IMR-90 (cell line): ENCODE measurements at places on chromosomes 2 and 18. TPM values are rescaled to one million over a fixed set of nuclear protein-coding genes. Genes with fewer than 3 reads are reported as not detected.

Gene DLX2
- total RNA-seq = not detected in 2 replicates

Gene PHOSPHO2
- 0.54 and 0.56 TPM in 2 replicates for total RNA-seq

Gene TDRD15
- not detected in 2 replicates for total RNA-seq

Gene TMEM169
- total RNA-seq = 0.54 and 0.83 TPM in 2 replicates

Gene METAP1D
- 3.4 and 4.2 TPM in 2 replicates for total RNA-seq

Gene IL36RN
- not detected in 2 replicates for total RNA-seq

Gene LYG2
- total RNA-seq = not detected in 2 replicates

Gene GCG
- total RNA-seq = not detected in 2 replicates

Gene INPP5D
- under 0.01 and 0.18 TPM in 2 replicates for total RNA-seq

Gene LRRTM1
- total RNA-seq = not detected in 2 replicates

GRCh38 chr2:201911372-201911771 is 105.0 kb downstream of the CDK15 start:
- DNase-seq = no peak

DNA sequence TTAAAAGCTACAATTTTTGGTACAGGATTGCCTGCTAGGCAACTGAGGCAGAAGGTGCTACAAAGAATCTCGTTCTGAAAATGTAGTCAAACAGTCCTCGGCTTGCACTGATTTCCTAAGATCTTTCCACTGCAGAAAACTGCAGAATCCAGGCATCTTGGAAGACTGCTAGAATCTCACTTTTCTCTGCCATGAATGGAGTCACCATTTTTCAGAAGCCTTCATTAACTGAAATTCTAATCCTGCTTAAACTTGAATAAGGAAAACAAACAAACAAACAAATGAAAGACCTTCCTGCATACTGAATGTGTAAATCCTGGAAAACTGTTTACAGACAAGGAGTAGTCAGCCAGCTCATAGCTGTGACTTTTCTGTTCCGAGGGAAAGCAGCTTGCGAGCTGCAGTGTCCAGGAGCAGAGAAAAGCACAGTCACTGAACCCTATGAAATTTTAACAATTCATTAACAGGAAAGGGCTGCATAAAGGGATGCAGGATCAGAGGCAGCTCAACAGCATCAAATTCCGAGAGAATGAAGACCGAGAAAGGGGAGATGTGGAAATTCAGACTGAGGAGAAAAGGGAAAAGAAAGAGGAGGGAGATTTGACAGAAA is 210.5 kb upstream of the PIK3C3 start:
- DNase-seq = no peak

GRCh38 chr2:156532989-156533388 is 96.8 kb downstream of the GPD2 start:
- DNase-seq = no peak

- no peak for DNase-seq
Observed at GRCh38 chr2:95734976-95735890, 143.4 kb downstream of the TRIM43 start.

GRCh38 chr2:26530240-26530540 is 52.3 kb upstream of the OTOF start:
- DNase-seq = no peak

GRCh38 chr2:28095622-28096021 is 205.1 kb downstream of the BABAM2 start:
- DNase-seq = no peak

DNA sequence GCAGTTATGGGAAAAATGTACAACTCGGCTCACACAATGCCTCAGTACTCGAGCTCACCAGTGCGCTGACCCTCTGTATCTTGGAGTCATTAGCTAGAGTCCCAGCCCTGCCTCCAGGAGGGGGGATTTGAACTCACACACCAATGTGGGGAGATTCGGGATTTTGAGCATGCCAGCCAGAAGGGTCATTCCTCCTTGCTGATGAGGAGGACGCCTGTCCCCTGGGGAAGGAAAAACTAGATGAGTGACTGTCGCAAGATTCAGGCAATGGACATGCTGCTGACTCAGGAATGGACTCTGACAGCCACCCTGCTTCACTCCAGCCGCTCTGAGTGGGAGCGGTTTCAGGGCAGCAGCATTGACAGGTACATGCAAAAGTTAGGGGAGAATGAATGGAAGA is 20.6 kb downstream of the FIGN start:
- DNase-seq = no peak

- no peak for DNase-seq
Observed at GRCh38 chr2:143581134-143581533, 451.9 kb downstream of the ARHGAP15 start.

DNA sequence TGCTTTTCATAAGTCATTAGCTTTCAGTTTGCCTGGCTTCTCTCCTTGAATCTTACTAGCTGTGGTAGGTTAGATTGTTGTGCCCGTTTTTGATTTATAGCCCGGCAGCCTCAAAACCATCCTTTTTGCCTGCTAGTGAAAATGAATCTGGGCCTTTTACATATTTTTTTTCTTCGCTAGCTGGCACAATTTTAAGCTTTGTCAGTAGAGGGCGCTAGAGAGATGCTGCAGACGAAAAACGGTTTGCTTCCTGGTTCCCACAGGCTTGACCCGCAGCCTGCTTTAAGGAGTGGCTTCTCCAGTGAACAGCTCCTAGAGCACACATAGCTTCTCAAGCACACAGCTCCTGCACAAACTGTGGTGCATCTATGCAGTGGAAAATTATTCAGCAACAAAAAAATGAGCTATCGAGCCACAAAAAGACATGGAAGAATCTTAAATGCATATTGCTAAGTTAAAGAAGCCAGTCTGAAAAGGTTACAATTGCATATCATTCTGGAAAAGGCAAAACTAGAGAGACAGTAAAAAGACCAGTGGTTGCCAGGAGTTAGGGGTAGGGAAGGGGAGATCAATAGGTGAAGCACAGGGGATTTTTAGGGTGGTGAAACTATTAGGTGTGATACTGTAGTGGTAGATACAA is 47.9 kb downstream of the E2F6 start:
- DNase-seq = no peak

GRCh38 chr18:48540251-48541025 is 1.6 kb downstream of the CTIF start:
- DNase-seq = peak; percentile 58

DNA sequence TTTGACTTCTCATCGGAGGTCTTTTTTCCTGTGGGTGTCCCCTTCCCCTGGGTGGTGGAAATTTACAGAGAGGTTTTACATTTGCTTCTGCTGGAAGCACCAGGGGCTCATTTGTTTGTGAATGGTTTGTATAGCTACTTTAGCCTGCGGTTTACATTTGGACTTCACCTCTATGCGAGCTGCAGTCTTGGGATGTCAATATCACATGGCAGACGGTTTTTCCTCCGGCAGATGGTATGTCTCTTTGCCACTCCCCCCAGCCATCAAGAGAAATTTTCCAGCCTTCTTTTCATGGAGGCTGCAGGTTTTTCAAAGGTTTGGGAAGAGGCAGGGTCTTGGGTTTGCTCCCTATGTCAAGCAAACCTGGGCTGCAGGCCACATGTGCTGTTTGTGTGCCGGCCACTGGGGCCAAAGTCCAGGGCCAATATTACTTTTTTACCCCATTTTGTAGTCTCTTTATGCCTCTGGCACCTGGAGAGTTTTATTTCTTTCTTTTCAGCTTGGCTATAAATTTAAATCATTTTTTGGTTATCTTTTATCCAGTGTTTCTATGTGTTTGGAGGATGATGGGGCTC is 23.9 kb upstream of the BOD1L2 start:
- DNase-seq = no peak

- peak; percentile 76 for DNase-seq
Observed at GRCh38 chr2:241413929-241414580, 58.0 kb downstream of the FARP2 start.

DNA sequence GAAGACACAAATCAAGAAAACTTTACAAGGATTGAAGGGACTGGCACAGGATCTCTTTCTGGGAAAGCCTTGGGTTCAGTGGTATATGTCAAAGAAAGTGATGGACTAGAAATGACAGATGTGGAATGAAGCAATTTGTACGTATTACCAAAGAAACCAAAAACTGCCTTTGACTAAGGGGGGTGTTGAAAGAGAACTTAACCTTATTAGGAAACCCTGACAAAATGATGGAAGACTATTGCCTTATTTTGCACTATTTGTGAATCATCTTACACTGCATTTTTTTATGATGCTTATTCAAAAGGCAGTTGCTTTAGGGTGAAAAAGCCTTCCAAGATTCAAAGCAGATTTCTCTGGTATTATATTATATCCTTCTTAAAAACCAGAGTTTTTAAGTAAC is 4.0 kb downstream of the TSGA10 start:
- peak; percentile 0 for DNase-seq

DNA sequence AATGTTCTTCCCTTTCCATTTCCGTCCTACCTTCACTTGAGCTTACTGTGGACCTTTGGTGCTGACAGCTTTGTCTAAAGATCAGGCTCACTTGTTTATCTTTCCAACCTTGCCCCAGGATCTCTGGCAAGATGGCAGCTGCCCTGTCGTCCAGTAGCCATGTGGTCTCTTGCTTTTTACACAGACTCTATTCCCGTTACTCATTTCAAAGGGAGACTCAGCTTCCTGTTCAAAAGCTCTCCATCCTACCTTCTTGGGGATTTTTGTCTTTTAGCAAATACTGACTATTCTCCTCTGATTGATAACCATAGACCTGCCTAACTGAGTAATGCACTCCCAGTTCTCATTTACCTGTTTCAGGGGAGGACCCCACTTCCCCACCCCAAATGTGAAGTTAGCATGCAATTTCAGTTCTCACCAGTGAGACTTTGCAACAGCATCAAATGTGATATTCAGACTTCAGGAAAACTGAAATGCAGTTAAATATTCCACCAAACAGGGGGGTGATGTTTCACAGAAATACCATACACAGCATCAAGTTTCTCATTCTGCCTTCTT is 184.4 kb downstream of the MYO3B start:
- no peak for DNase-seq

DNA sequence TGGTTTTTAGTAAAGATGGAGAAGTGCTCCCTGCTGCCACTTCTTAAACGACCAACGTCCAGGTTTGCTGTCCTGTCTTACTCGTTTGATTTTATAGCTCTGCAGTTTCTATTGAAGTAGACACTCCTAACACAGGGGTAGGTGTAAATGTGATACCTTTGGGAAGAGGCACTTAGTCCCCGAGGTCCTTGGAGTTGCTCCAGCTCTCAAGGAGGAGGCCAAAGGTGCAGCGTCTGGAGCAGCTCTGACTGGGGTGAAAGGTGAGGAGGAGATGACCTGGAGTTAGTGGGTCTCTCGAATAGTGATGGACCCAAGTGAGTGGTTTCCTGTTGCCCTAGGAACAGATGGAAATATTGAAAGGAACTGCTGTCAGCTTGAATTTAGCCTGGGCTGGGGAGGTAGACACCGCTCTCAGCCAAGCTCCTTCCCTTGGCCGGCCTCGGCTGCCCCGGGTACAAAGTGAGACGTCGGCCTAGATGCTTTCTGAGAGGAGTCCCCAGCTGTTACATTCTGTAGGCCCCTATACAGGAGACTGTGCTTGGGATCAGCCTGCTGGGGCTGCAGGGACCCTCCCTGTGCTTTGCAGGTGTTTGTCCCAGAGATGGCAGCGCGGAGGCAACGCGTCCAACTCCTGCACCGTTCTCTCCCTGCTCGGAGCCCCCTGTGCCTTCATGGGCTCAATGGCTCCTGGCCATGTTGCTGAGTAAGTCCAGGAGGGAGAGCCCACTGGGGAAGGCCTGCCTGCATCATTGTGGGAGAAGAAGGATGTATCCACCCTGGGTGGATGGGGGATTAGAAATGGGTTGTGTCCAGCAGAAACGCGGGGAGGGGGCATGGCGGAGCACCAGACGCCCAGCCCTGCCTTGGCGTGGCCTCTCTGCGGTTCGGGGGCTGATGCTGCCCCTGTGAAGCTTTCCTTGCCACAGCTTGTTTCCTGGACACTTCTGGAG is 5.4 kb downstream of the KHK start:
- no peak for DNase-seq

- DNase-seq = no peak
Observed at GRCh38 chr18:79275992-79276391, 119.7 kb upstream of the NFATC1 start.

GRCh38 chr18:77114415-77115191 is 18.0 kb downstream of the MBP start:
- DNase-seq = peak; percentile 94

DNA sequence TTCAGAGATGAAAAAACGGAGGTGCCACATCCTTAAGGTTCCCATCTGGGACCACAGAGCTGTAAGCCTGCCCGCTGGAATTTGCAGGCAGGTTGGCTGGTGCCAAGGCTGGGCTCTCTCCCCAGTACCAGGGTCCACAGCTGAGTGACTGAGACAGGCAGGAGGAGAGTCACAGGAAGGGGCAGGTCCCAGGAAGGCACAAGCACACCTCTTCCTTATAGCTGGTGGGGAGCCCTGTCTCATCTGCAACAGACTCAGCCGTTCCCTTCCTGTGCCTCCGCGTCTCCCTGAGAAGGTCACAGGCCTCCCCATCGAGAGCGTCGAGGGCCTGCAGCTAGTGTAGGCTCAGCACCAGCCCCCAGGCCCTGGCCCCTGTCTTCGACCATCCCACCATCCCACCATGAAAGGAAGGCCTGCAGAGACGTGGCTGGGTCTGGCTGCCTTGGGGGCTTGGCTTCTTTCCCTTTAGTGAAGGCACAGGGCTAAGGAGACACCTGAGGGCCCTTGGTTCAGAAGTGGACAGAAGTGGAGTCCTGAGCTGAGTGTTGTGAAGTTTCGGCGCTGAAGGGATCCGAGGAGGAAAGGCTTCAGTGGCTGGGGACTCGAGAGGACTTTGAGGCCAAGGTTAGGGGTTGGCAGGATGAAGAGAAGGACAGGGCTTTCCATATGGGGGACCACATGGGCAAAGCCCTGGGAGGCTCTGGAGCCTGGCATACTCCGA is 26.8 kb downstream of the GLI2 start:
- DNase-seq = no peak

DNA sequence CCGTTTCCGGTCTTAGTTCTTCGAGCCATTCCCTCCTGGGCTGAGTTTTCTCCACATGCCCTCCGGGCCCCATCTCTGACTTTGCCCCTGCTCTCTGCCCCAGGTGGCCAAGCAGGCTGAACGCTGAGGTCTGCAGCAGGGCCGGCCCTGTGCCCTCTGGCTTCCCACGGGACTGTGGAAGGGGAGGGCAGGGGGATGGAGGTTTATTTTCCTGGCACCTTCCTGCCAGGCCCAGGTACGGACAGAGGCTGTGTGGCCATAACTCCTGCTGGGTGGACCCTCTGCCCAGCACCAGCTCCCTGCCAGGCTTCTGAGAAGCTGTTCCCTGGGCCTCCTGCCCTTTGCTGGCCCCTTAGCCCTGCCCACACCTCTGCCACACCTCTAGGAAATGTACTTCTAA is 164.0 kb downstream of the TFCP2L1 start:
- DNase-seq = no peak

GRCh38 chr2:37711308-37711731 is 39.9 kb upstream of the CDC42EP3 start:
- DNase-seq = peak; percentile 91

- DNase-seq = no peak
Observed at GRCh38 chr2:73975731-73976130, 9.0 kb upstream of the TET3 start.

GRCh38 chr2:27408601-27409320 is 630 bp downstream of the PPM1G start:
- no peak for DNase-seq

DNA sequence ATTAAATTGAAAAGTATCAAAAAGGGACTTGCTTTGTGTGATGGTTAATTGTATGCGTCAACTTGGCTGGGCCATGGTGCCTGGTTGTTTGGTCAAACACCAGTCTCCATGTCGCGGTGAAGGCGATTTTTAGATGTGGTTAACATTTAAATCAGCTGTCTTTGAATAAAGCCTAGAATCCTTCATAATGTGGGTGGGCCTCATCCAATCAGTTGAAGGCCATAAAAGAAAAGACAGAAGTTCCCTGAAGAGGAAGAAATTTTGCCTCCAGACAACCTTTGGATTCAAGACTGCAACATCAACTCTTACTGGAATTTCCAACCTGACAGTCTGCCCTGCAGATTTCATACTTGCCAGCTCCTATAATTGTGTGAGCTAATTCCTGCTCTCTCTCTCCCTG is 160.5 kb downstream of the SH3BP4 start:
- no peak for DNase-seq

- no peak for DNase-seq
Observed at GRCh38 chr2:23118894-23119293, 266.1 kb upstream of the KLHL29 start.
